ENCODE measurements at places on chromosomes 3 and 15.
A peak's percentile ranks its signal among the peaks of the same experiment; 100 is the strongest.

DNA sequence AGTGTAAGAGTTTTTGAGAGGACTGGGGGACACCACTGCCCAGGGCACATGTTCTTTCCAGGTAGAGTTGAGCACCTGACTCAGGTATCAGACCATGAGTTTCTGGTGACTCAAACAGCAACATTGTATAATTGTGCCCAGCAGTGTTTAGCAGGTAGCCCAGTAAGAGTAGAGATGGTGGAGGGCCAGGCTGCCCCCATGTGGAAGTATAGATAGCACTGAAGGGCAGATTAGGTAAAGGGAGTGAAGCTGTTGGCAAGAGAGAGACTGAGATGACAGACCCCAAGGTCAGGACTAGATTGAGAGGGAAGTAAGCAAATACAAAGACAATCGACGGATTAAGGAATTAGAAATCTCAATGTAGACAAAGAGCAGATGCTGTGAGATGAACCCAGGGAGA, 74.6 kb downstream of the TRIM42 start:
- DNase-seq: no peak

GRCh38 chr15:50051811-50052419, 67.1 kb downstream of the ATP8B4 start:
- peak; percentile 96 for DNase-seq

GRCh38 chr15:60957111-60957510, 272.0 kb downstream of the RORA start:
- no peak for DNase-seq

DNA sequence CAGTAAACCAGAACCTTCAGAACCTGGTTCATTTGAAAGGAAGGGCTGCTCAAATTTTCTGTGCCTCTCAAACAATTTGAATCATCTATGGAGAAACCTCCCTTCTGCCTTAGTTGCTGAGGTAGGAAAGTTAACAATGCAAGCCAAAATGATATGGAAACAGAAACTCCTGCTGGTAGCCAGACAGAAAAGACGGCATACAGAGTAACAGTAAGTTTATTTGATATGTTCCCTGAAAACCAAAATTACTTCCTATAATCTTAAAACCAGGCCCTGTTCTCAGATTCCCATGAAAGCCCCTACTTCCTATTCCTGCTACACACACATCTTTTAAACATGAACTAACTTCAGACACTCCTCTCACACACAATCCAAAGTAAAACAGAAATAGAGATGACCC, 86.2 kb downstream of the TBC1D5 start:
- no peak for DNase-seq

DNA sequence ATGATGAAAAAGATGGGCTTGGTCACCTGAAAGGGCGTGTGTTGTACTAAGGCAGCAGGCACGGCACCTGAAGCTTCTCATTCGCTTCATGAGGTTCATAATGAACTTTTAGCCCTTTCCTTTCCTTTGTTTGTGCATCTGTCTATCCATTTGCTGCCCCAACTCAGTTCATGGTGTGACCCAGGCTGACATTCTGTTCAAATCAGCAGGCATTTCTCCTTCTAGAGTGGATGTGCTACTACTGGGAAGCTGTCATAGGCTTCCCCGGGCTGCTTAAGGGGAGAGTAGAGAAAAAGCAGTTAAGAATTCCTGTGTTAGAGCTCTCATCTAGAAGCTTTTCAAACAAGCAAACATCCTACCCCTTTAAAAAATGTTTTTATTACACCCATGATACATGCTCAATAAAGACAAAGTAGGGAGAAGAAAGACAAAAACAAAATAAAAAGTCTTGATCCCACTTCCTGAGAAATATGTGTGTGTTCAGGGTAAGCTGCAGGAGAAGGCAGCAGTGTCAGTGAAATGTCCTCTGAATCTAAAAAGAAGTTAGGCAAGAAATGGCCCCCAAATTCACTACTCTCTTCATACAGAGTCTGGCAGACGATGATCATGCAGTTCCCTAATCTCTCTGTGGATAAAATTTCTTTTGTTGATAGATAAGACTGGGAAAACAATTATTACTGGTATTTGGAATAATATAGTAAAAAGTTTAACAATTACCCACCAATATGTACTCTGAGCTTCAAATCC, 136.9 kb upstream of the PFN2 start:
- DNase-seq: no peak

DNA sequence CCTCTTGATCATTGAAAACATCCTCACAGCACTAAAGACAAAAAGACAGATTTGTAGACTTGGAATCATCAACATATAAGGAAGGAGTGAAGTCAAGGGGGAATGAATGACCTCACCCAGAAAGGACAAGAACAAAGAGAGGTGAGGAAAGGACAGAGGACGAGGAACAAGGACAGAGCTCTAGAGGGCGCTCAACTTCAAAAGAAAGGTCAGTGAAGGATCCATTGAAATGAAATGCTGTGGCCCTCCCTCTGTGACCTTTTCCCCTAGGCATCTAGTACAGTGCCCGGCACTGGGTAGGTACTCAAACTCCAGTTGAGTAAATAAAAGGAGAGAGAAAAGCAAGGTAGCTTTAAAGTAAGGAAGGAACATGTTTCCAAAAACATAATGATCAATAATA, 2.6 kb downstream of the ATP8B4 start:
- DNase-seq: peak; percentile 27

GRCh38 chr3:38489766-38490165, 6.4 kb upstream of the EXOG start:
- no peak for DNase-seq

- DNase-seq: no peak
Observed at GRCh38 chr15:100602823-100603393, 519 bp downstream of the ASB7 start.

- DNase-seq: no peak
Observed at GRCh38 chr3:26205475-26205874, 415.6 kb downstream of the OXSM start.
